ENCODE measurements at places on chromosomes 3 and 15.

DNA sequence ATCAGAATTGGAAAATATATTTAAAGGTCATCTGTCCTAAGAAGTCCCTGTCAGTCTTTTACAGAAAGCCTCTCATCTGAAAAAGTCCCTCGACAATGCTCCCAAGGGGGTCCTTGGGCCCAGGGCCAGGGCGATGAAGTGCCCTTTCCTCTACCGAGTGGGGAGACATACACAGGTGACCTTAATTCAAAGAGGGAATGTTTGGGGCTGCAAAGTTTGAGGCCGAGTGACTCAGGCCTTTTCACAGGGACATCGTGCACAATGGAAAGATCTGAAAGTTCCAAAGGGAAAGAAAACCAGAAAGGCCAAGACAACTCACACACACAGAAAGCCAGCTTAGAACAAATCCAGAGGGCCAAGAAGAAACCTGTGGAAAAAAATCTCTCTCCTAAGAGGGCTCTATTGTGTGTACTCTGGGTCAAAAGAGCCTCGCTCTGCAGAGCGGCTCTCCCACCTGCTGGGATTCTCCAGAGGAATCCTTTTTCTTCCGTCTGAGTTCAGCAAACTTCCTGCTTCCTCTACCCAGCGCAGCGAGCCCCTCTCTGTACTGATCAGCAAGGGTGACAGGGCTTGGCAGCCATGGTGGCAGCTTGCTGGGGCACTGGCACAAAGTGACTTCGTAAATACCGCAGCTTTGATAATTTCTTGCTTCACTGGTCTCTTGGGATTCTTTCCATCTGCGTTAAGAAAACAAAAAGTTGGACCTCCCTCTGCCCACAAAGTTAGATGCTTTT is 259.1 kb downstream of the OPA1 start:
- no peak for DNase-seq

DNA sequence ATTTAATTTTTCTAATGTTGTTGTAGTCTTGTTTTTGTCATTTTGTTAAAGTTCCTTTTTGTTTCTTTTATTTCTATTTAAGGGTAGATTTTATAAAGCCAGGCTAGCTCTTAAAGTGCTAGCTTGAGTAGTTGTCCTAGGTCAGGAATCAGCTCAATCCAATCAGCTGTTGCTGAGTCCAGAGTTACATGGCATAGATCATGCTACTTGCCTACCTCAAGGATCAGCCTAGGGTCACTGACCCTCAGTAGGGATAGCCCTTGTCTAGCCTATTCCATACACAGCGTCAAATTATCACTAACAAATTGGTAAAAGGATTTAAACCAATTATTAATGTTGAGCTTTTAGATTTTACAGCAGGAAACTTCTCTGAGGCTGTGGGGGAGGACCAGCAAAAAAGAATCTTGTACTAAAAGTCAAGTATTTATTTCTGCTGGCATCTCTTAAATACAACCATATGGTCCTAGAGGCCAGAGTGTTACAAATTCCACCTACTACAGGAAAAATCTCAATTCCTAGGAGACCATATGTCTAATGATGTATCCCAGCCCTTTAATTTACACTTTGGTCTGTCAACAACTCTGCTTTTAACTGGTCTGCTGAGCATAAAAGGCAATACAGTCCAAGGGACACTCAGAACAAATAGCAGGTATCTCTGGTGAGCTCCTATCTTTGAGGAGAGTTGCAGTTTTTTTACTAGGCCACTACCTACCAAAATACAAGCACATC is 138.3 kb upstream of the PTPRG start:
- DNase-seq: no peak

DNA sequence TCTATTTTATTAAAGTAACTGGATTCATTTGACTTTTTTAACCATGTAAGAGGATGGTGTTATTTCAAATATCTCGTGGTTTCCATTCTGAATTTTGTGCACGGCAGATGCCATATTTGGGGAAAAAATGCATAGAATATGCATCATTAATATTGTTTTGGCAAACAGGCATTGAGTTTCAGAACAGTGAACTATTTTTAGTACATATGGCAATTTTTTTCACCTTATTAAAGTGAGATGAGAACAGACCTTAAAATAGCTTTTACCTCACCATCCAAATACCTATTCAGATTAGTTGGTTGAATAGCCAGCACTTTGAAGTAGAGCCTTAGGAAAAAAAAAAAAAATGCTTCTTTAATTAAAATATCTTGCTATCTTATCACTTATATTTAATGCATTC is 117.3 kb upstream of the FLNB start:
- DNase-seq: no peak

DNA sequence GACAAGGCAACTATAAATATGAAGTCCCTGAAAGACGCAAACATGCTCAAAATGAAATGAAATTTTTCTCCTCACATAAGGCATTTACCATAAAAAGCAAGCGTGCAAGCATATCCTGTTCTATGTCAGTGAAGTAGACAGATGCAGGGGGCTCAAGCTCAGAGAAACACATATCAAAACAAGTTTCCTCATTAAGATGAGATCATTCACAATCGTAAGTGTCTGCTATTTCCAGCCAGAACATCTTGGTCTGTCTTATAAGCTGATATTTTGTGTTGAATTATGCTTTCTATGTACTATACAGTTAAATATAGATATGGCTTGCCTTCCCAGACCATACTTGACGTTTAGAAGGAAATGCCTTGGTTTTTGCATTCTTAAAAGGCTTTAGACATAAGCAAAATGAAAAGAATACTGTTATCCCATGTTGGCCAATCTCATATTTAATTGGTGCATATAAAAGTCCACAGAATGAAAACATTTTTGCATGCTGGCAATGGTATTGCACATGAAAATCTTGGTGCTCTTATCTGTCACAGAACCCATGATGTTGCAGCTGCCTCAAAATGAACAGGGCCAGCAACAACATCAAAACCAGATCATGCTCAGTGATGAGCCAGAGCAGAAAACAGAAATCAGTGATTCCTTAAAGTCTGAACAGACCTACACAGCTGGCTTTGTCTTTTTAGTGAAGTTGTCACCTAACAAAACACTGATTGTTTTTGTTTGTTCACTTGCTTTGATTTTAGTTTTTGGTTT is 65.4 kb downstream of the SIDT1 start:
- DNase-seq: no peak

DNA sequence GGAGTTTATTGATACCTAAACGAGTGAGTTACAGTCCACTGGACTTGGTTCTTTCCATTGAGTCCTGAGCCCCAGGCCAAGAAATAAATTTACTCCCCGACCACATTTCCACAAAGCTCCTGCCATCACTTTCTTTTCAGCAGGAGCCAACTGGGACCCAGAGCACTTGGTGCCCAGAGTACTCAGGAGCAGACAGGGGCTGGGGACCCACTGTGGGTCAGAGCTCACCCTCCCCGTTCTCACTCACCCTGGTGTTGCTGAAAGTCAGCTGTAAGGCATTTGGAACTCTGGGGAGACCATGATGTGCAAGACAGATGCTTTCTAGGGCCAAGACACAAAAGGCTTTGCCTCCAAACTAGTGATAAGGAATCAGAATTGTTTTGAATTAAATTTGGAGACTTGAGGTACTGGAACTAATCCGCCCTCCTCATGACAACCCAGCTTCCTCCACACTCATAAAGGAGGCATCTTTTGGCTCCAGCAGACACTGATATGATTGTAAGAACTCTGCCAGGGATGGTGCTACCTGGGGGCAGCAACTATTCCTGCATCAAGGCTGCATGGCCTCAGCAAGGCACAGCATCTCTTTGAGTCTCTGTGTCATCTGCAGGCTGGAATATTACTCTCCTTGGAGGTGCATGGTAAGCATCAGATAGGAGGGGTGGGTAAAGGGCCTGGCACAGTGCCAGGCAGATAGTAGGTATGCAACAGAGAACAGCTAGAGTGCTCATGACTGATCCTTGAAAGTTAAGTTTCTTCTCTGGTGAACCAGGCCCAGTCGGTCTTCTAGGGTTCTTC is 7.3 kb upstream of the CAMK1 start:
- no peak for DNase-seq
